ENCODE measurements at places on chromosomes 6 and 20.

- no peak for DNase-seq
These were observed 63.6 kb downstream of the GCLC start for GRCh38 chr6:53481323-53481722.

DNA sequence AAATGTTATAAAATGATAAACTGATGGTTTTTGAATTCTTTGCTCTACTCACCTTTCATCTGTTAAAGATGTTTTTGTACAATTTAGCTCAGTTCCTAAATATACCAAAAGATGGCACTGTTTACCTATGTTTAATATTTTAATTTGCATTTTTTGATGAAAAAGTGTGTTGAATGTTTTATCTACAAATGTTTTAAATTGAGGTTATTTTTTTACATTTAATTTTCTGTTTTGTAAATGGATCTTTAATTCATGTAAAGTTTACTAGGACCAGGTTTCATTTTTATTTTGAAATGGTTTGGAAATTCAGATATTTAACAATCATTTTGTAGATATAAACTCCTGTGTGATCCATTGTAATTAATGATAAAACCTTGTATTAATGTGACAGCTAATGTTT is 30.0 kb downstream of the CDKAL1 start:
- peak; percentile 19 for DNase-seq

DNA sequence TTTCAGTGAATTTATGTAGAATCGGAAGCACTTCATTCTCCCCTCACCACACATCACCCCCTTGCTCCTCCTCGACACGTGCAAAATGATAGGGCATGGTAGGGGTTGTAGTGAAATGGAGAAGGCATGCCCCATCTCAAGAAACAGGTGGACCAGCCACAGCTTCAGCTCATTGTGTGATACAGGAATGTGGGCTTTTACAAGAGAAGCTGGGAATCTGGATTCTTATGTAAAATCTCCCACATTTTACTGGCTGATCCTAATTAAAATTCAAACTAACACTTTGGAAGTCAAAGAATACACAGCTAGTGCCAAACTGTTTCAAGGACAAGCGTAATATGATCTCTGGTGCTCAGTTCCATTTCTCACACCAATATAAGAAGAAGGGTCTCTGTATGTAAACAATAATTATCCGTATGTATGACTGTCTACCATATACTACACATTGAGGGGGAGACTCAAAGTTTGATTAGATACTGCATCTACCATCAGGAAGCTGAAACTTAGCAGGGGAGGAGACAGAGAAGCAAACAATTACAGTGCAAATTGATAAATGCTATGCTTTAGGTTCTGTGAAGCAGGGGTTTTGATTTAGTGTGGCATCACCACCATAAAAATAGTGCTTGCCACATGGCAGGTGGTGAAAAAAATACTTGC is 24.3 kb upstream of the KIAA0408 start:
- no peak for DNase-seq

DNA sequence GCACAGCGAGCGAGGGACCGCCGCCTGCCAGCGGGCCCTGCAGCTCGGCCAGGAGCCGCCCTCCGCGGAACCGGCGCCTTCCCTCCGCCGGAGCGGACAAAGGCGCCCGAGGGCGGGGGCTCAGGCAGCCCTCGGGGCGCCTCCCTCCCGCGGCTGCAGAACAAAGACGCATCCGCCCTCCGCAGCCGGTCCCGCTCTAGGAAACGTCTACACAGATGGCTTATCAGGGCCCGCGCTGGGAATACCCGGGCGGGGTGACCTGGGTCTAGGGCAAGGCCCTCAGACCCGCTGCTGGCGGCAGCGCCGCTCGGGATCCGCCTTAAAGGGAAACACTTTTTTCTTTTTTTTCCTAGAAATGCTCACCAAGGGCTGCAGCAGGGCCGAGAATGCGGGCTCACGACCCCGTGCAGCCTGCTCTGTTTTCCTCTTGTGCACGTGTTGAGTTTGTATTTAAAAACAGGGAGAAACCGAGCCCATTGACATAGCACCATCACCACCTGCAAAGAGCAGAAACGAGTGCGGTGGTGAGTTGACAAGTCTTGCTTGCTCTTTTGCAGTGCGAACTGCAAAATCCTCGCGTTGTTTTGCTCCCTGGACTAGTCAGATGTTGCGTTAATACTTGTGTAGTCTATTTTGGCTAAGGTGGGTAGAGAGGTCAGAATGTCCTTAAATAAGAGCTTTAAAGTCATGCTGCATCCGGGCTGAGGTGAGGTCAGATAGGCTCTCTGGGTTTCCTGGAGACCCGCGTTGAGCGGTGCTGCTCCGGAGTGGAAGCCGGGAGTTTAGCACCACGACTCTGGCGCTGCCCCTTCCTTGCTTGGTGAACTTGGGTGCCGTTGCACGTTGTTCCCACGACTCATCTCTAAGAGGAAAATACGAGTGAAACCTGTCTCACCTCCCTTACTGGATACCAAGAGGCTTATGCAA is 1.1 kb upstream of the RPS6KA2 start:
- DNase-seq, result peak; percentile 51

DNA sequence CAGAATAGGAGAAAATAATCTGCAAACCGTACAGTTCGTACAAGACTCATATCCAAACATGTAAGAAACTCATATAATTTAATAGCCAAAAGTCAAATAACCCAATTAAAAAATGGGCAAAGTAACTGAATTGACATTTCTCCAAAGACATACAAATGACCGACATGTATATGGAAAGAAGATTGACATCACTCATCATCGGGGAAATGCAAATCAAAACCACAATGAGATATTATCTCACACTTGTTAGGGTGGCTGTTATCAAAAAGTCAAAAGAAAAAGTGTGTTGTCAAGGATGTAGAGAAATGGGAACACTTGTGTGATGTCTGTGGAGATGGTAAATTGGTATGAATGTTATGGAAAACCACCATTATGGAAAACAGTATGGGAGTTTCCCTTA is 70.5 kb upstream of the STXBP5 start:
- DNase-seq, result no peak

GRCh38 chr6:49333345-49334125 is 129.5 kb downstream of the MMUT start:
- no peak for DNase-seq

DNA sequence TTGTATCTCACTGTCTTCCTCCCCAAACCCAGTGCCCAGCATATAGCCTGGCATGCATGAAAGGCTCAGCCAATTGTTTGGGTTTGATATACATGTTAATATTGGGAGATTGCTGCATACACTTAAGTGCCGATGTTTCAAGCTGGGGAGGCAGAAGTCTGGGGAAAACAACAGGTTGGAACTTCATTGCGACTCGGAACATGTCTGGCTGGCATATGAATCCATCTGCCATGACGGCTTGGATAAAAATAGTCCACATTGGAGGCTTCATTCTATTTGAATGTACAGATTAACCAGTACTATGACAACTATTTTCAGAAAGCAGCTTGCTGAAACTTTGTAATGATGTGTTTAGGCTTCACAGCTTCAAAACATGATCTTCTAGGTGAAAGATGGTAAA is 261.0 kb downstream of the CDH26 start:
- no peak for DNase-seq

- no peak for DNase-seq
These were observed 23.0 kb downstream of the POFUT1 start for GRCh38 chr20:32230707-32231106.

DNA sequence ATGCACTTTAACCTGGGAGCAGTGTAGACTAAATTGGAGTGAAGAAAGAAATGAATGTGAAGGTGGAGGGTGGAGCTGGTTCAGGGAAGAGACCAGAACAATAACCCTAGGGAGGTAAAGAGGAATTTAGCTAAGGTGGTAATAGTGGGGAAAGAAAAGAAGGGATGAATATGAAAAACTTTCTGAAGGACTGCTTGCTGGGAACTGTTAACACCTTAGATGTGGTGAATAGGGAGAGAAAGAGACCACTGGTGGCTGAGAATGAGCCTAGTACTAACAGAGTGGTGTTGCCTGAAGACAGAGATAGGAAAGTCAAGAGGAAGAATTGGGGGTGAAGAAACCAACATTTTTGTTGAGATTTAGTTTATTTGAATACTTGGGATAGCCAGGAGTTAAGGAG is 78.4 kb upstream of the HS3ST5 start:
- DNase-seq, result no peak

GRCh38 chr6:90080876-90081481 is 186.7 kb downstream of the GJA10 start:
- no peak for DNase-seq

DNA sequence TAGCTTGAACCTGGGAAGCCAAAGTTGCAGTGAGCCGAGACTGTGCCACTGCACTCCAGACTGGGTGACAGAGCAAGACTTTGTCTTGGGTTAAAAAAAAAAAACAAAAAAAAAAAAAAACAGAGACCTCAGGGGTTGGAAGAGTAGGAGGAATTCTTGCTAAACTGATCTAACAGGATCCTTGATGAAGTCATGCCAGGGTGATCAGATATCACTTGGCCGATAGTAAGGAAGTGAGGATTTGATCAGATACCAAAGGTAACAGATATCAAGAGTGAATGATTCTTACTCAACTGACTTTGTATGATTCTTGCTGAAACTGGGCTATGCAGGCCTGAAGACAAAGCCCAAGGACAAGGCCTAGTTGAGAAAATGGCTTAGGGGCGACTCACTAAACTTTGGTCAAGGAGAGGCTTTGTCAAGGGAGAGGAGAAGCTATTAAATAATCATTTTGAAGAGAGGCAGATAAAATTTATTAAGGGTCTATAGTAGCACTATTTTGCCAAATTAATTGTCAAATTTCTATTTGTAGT is 624.7 kb downstream of the UTRN start:
- peak; percentile 44 for DNase-seq

DNA sequence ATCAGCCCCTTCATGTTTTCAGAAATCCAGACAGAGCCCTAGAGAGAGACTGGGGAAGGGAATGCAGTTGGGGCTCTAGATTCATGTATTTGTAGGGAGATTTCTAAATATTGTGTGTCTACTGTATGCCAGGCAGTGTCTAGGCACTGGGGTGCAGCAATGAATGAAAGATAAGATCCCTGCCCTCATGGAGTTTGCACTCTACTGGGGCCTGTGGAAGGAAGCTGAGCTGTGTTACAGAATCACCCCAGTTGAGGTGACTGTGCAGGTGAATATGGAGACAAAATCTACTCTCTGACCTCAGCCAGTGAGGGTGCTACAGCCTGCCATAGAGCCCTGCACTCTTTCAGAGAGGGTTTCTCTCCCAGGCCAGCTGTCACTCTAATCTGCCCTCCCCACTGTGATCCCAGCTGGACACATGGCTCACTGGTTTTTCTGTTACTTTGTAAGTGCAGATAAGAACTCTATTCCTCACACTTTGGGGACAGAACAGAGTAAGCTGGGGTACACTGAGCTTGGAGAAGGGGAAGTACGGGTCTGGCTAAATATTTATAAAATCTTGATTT is 69.2 kb upstream of the E2F3 start:
- no peak for DNase-seq

GRCh38 chr20:43765916-43766315 is 39.1 kb upstream of the GTSF1L start:
- no peak for DNase-seq

DNA sequence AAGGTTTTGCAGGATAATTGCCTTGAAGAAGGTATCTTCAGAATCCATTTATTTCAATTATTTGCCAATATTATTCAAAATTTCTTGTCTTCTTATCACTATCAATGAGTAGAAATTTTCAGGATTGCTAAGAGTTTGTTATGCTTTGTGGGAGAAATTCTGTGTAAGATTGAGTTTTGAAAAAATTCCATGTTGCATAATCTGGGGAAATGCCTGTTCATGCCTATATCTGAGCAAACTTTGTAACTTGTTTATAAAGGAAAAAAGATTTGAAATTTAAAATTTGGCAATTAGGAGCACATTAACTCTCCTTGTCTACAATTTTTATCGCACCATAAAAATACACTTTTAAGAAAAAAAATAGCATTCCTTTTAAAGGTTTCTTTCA is 39.8 kb upstream of the EDN1 start:
- no peak for DNase-seq

DNA sequence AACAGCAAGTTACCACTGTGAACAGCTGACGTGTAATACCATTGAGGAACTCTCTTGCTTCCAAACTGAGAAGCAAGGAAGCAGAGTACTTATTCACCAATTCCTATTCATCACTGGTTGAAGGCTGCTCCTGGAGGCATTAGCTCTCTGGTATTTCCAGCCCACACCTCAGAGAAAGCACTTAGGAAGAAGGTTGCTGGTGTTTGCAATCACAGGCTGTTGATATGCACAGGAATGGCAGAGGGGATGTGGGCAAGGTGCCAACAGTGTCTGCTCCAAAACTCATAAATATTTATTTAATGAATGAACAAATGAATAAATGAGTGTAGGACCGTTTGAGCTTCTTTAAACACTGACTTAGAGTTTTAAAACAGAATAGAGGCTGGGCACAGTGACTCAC is 6.9 kb upstream of the RRBP1 start:
- DNase-seq, result peak; percentile 42

All from amniotic epithelial cell (primary cell).